ENCODE measurements at places on chromosomes 4 and X.

DNA sequence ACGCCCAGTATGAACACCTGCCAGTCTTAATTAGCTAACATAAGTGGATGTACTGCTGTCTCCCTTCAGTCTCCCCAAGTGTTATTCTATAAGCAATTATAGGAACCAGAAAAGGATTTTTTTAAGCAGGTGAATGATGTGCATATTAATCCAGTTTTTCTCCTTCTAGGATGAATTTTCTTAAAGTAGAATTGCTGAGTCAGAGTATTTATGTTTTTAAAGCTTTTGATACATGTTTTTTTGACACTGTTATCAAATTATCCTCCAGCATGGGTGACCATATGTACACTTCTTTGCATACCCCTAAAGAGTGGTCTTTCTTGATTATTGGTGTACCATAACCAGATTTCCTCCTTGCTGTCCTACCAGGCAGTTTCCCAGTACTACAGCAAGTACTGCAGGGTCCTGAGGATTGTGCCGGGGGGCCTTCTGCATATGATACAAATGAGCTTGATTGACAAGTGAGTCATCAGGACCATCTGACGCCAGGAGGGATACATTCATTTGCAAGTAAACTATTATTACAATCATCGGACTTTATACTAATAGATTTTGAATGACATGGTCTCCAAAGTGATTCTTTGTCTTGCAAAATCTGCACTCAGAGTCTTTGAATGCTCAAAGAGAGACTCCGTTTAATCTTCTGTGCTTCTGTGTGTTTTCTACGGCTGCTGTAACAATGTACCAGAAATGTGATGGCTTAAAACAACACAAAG is 10.7 kb upstream of the PCYT1B start:
- DNase-seq = no peak

GRCh38 chr4:181138116-181138515 is 1105.1 kb upstream of the TENM3 start:
- DNase-seq = no peak

DNA sequence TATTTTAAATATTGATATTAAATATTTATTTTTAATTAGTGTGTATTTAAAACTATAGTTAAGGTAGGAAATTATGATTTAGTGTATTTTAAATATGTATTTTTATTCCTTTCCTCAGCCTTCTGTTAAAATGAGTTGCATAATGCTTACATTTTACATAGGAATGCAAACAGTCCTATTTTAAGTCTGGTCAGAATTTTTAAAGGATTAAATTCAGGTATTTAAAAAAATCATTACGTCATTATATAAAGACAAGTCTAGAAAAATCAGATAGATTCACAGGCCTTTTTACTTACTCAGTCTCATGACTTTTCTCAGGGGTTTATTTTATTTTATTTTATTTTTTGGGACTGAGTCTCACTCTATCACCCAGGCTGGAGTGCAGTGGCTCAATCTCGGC is 50.4 kb upstream of the RPA4 start:
- DNase-seq = no peak

DNA sequence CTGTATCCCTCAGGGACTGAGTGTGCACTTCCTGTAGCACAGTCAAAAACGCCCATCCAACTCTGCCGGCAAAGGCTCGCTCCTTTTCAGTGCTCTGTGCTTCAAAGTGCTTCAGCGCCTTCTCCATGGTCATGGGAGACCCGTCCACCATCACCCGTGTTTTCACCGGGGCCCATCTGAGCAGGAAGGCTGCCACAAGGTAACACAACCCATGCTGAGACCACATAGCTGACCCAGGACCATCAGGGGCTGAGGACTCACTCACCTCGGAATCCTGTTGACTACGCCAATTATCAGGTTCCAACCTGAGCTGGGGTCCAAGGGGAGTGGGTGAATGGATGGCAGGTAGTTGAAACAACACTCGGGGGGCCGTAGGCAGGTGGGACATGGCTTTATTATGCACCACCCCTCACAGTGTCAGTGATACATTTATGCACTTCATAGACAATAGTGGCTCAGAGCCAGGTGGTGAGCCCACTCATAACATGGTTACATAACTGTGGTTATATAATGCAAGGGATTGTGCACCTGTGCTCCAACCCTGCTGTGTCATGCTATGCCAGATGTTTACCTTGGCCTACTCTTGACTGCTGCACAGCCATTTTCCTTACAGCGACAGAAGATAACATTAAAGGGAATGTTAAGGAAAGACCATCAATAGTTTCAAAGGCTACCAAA is 227.8 kb downstream of the ADGRL3 start:
- no peak for DNase-seq

Data from stimulated activated CD4-positive, alpha-beta T cell treated with anti-CD3 and anti-CD28 coated beads, Interleukin-12 subunit alpha, Interleukin-12 subunit beta, amount 100 ng/mL, for 24 hours (primary cell).